Glomerular endothelial cell (primary cell): ENCODE measurements at places on chromosomes 1 and 21. TPM values are rescaled to one million over a fixed set of nuclear protein-coding genes. Genes with fewer than 3 reads are reported as not detected.

Gene ROR1
- 20.7 and 28.5 TPM in 2 replicates for total RNA-seq

Gene GPR25
- not detected in 2 replicates for total RNA-seq

Gene CNTN2
- total RNA-seq = not detected in 2 replicates

Gene ACOT11
- 0.93 and 1.2 TPM in 2 replicates for total RNA-seq

Gene LCE1D
- not detected in 2 replicates for total RNA-seq

Gene SMG5
- total RNA-seq = 42.3 and 63.9 TPM in 2 replicates

Gene RAB7B
- total RNA-seq = 0.63 TPM in 1 of 2 replicates, not detected in the other

Gene PM20D1
- total RNA-seq = not detected in 2 replicates

Gene SPAG17
- 0.12 TPM in 1 of 2 replicates, not detected in the other for total RNA-seq

Gene ANGPTL1
- total RNA-seq = not detected in 2 replicates

Gene CRP
- total RNA-seq = not detected in 2 replicates

Gene LCE2A
- total RNA-seq = not detected in 2 replicates

Gene NGF
- 0.93 TPM in 1 of 2 replicates, not detected in the other for total RNA-seq

Gene VCAM1
- total RNA-seq = 61.9 and 66.7 TPM in 2 replicates

Gene ACTL8
- total RNA-seq = not detected in 2 replicates

Gene TEDDM1
- total RNA-seq = not detected in 2 replicates

Gene COL8A2
- 0.41 and 0.58 TPM in 2 replicates for total RNA-seq

Gene GJB5
- not detected in 2 replicates for total RNA-seq

Gene EIF4G3
- 44.0 and 62.9 TPM in 2 replicates for total RNA-seq

Gene ASPM
- total RNA-seq = 4.5 and 11.3 TPM in 2 replicates

Gene ARTN
- 0.88 TPM in 1 of 2 replicates, not detected in the other for total RNA-seq

Gene SRGAP2C
- total RNA-seq = 20.2 and 22.3 TPM in 2 replicates

Gene DENND2D
- total RNA-seq = 3.2 and 3.4 TPM in 2 replicates

Gene MIXL1
- 0.10 and 1.6 TPM in 2 replicates for total RNA-seq

Gene GPN2
- 9.5 TPM in 2 replicates for total RNA-seq

Gene KIF26B
- total RNA-seq = 2.9 and 4.0 TPM in 2 replicates
